ENCODE measurements at places on chromosomes 5 and 9. TPM values are rescaled to one million over a fixed set of nuclear protein-coding genes. Genes with fewer than 3 reads are reported as not detected.

GRCh38 chr5:116576053-116576713 lies 1.6 kb upstream of the SEMA6A start:
- H3K36me3 ChIP-seq = no peaks in the 10 kb centered on the region
- peaks cover 25% of the 10 kb centered on the region for H3K4me1 ChIP-seq
- H3K4me3 ChIP-seq = no peak overlapping the region
- H3K27me3 ChIP-seq = peaks cover 54% of the 10 kb centered on the region

- DNase-seq = no peak
- H3K4me3 ChIP-seq = no peak overlapping the region
- no peaks in the 10 kb centered on the region for H3K27me3 ChIP-seq
- peaks cover 3% of the 10 kb centered on the region for H3K4me1 ChIP-seq
- H3K27ac ChIP-seq = no peak overlapping the region
These were observed 49.9 kb downstream of the SIL1 start for GRCh38 chr5:139148306-139148705.

- no peak overlapping the region for H3K27ac ChIP-seq
- H3K4me1 ChIP-seq = peaks cover 19% of the 10 kb centered on the region
- H3K36me3 ChIP-seq = no peaks in the 10 kb centered on the region
- H3K4me3 ChIP-seq = no peak overlapping the region
These were observed 337.6 kb downstream of the MLLT3 start for GRCh38 chr9:20284601-20285289.

ACTBL2 gene
- total RNA-seq = not detected

LHX6 gene
- total RNA-seq = not detected

PCDHA10 gene
- not detected for total RNA-seq

SHROOM1 gene
- total RNA-seq = not detected

GRCh38 chr9:87677776-87678587 lies 47.9 kb upstream of the CTSL start:
- H3K4me3 ChIP-seq = no peak overlapping the region
- H3K36me3 ChIP-seq = no peaks in the 10 kb centered on the region
- no peaks in the 10 kb centered on the region for H3K4me1 ChIP-seq
- no peaks in the 10 kb centered on the region for H3K27me3 ChIP-seq
- no peak for DNase-seq

DNA sequence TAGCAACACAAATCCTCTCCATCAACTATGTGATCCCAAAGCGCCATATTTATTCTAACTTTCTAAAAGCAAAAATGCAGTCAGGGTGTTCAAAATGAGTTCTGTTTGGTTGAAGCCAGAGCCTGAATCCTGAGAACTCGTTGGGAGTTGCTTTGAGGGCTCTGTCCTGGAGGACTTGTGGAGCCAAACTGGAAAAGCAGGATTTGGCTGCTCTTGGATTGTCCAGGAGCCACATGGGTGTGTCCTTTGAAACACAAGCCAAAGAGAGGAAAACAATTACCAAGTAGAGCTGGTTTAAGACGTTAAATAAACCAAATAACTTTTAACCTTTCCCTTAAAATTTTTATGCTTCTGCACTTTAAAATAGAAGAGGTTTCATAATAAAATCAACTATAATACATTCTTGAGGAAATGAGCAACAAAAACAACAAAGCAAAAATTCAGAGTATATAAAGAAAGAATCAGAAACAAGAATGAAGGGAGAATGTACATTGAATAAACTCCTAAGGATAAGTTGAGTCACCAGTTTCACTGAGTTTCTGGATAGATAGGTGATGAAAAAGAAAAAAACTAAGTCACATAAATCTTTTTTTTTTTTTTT lies 13.5 kb downstream of the C5orf46 start:
- peaks cover 5% of the 10 kb centered on the region for H3K27me3 ChIP-seq
- H3K36me3 ChIP-seq = no peaks in the 10 kb centered on the region
- no peak for DNase-seq
- no peak overlapping the region for H3K4me3 ChIP-seq
- H3K4me1 ChIP-seq = no peaks in the 10 kb centered on the region

DNA sequence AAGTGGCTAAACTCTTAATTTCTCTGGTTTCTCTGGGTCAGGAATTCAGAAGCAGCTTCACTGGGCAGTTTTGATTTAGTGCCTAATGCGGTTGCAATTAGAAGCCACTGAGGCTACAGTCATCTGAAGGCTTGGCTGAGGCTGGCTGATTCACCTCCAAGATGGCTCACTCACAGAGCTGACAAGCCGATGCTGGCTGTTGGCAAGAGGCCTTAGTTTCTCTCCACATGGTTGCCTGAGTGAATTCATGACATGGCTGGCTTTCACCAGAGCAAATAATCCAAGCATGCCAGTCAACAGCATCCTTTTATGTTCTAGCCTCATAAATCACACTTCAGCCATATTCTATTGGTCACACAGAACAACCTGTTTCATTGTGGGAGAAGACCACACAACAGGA lies 2.8 kb upstream of the CDK7 start:
- DNase-seq = no peak
- no peak overlapping the region for H3K27ac ChIP-seq
- H3K4me3 ChIP-seq = no peak overlapping the region
- H3K36me3 ChIP-seq = peaks cover 2% of the 10 kb centered on the region
- H3K27me3 ChIP-seq = no peaks in the 10 kb centered on the region
- peaks cover 4% of the 10 kb centered on the region for H3K4me1 ChIP-seq

- no peaks in the 10 kb centered on the region for H3K27me3 ChIP-seq
- DNase-seq = peak; percentile 76
- peak within 1 kb of the TSS; percentile 99 for H3K27ac ChIP-seq
- H3K36me3 ChIP-seq = no peaks in the 10 kb centered on the region
- H3K4me1 ChIP-seq = peaks cover 58% of the 10 kb centered on the region
These were observed at the start of gene MGAT1 for GRCh38 chr5:180802325-180803180. TSS of gene MGAT1 (minus strand) at chr5:180802806. CDS start at chr5:180792971, 9,835 bp downstream.

IFNB1 gene
- not detected for total RNA-seq

DNA sequence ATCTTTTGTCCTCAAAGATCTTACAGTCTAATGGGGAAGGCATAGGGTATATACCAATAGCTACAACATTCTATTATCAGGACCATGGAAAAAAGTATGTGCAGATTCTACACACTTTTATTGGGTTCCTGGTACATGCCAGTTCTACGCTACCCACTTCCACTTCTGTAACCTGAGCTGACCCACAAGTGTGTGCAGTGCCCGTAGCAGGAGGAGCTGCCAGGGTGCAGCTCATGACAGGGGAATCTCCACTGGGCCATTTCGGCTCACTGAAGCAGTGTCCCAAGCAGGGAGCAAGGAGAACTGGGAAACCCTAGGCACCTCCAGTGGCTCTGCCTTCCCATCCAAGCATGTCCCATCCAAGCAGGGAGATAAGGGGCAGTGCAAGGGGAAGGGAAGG lies 60.4 kb downstream of the FOXI1 start:
- no peak for DNase-seq
- no peak overlapping the region for H3K27ac ChIP-seq
- H3K4me3 ChIP-seq = no peak overlapping the region

GRCh38 chr5:145324767-145325479 lies 510.2 kb downstream of the PRELID2 start:
- no peak overlapping the region for H3K4me3 ChIP-seq
- no peaks in the 10 kb centered on the region for H3K36me3 ChIP-seq
- H3K27me3 ChIP-seq = no peaks in the 10 kb centered on the region
- DNase-seq = no peak
- H3K4me1 ChIP-seq = no peaks in the 10 kb centered on the region
- H3K27ac ChIP-seq = no peak overlapping the region

GRCh38 chr5:54795777-54796176 lies 189.6 kb downstream of the ESM1 start:
- no peaks in the 10 kb centered on the region for H3K36me3 ChIP-seq
- H3K4me3 ChIP-seq = no peak overlapping the region
- no peak overlapping the region for H3K27ac ChIP-seq
- peaks cover 18% of the 10 kb centered on the region for H3K4me1 ChIP-seq
- no peaks in the 10 kb centered on the region for H3K27me3 ChIP-seq
- no peak for DNase-seq

DNA sequence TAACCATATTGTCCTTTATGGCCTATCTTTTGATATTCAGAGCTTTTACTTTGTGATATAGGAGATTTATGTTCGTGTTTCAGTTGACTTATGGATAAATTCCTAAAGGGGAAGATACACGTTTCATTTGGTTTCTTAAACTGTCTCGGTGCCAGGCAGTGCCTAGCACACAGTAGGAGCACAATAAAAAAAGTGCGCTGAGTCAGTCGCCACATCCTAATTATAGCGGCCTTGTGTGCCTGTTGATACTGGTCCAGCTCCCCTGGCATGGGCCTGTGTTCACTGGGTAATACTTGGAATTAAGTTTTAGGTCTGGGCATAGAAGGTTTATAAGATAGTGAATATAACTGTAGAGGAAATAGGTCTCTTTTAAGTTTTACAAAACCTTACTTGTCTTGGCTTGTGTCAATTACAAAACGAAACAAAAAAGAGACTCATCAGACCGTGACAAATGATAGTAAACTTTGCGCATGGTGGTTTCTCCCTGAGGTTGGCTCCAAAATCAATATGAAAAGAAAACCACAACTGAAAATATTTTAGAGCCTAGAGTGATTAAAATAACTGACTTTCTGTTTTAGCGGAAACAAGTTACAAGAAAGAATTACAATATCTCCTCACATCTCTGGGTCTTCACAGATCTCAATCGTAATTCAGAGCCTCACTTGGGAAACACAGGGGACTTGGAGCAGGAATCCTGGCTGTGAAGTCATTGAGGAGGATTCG lies 84.8 kb downstream of the MVB12B start:
- peak; percentile 43 for DNase-seq
- peaks cover 35% of the 10 kb centered on the region for H3K4me1 ChIP-seq
- peak overlapping the region; percentile 94 for H3K27ac ChIP-seq
- no peaks in the 10 kb centered on the region for H3K36me3 ChIP-seq
- no peaks in the 10 kb centered on the region for H3K27me3 ChIP-seq
- H3K4me3 ChIP-seq = peak overlapping the region; percentile 77

- no peaks in the 10 kb centered on the region for H3K27me3 ChIP-seq
- H3K36me3 ChIP-seq = peaks cover 2% of the 10 kb centered on the region
These were observed 260.1 kb upstream of the SLC24A2 start for GRCh38 chr9:20048985-20049384.

CYSRT1 gene
- 0.30 TPM for total RNA-seq

GPR21 gene
- total RNA-seq = 0.60 TPM

GRCh38 chr9:35026671-35027070 lies 37.1 kb downstream of the DNAJB5 start:
- DNase-seq = no peak
- peaks cover 12% of the 10 kb centered on the region for H3K36me3 ChIP-seq
- H3K4me1 ChIP-seq = peaks cover 7% of the 10 kb centered on the region
- no peak overlapping the region for H3K4me3 ChIP-seq
- no peak overlapping the region for H3K27ac ChIP-seq
- no peaks in the 10 kb centered on the region for H3K27me3 ChIP-seq

DNA sequence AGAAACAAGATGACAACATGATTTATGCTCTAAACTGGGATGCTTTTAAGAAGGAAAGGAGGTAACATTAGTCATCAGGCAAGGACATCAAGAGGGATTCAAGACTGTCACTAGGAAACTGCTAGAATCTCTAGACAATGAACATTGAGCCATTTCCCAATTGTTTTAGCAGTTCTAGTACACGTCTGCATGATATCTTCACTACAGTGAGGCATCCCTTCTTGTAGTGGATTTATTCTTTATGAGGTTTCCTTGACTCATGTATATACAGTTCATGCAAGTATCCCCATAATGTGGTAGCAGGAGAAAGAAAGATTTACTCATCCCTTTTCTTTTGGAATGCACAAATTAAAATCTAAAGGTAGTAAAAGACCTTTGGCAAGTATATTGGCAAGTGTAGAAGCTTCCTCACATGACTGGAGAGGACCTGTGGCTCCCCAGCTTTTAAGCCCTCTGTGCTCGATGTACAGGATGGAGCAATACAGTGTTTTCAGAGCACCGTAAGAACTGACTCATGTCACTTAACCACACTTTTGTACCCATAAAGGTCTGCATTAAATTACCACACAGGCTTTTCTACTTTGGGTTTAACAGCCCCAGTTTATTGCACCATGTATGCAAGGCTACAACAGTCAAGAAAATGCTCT lies 335.9 kb downstream of the SEMA5A start:
- H3K27ac ChIP-seq = no peak overlapping the region
- no peaks in the 10 kb centered on the region for H3K36me3 ChIP-seq
- no peaks in the 10 kb centered on the region for H3K4me1 ChIP-seq
- no peak overlapping the region for H3K4me3 ChIP-seq
- no peaks in the 10 kb centered on the region for H3K27me3 ChIP-seq
- DNase-seq = no peak

DNA sequence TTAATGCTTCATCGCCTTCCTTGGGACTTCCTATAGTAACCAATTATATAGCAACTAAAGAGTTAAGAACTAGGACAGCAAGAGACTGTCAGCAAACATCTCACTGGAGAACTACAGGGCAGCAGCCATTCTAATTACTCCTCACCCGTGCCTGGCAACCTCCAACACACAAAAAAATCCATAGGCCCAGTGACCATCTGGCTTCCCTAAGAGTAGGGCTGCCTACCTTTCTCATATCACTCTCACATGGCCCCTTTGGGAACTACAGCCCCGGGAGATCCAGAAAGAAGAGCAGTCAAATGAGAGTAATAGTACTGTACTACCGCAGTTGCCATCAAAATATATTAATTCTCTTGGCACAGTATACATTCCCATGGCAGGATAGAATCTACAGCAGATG lies 5.7 kb downstream of the DCAF10 start:
- no peaks in the 10 kb centered on the region for H3K27me3 ChIP-seq
- DNase-seq = no peak
- H3K36me3 ChIP-seq = peaks cover 23% of the 10 kb centered on the region
- peaks cover 40% of the 10 kb centered on the region for H3K4me1 ChIP-seq
